ENCODE measurements at places on chromosomes 5 and 9. TPM values are rescaled to one million over a fixed set of nuclear protein-coding genes. Genes with fewer than 3 reads are reported as not detected.
A peak's percentile ranks its signal among the peaks of the same experiment; 100 is the strongest.

DNA sequence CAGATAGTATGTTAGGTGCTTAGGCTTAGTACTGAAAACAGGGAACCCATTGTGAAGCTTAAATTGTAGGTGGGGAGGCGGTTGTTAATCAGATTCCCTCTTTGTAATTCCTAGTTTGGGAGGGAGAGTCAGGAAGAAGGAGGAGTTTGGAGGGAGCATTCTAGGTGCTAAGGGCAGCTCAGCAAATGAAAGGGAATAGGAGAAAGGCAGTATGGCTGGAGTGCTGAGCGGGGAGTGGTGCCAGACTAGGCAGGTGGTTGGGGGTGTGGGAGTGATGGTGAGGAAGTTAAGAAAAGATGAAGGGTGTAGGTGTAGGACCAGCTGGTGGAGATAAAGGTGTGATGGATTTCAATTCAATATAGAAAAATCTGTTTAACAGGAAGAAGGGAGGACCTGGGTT is 11.1 kb upstream of the GARNL3 start:
- H3K27me3 ChIP-seq, result no peaks in the 10 kb centered on the region
- H3K4me1 ChIP-seq, result no peaks in the 10 kb centered on the region
- no peak overlapping the region for H3K27ac ChIP-seq

GRCh38 chr5:117473165-117473564 is 898.5 kb upstream of the SEMA6A start:
- H3K27me3 ChIP-seq, result no peaks in the 10 kb centered on the region
- DNase-seq, result no peak
- H3K4me1 ChIP-seq, result no peaks in the 10 kb centered on the region
- no peak overlapping the region for H3K4me3 ChIP-seq
- H3K36me3 ChIP-seq, result no peaks in the 10 kb centered on the region

DNA sequence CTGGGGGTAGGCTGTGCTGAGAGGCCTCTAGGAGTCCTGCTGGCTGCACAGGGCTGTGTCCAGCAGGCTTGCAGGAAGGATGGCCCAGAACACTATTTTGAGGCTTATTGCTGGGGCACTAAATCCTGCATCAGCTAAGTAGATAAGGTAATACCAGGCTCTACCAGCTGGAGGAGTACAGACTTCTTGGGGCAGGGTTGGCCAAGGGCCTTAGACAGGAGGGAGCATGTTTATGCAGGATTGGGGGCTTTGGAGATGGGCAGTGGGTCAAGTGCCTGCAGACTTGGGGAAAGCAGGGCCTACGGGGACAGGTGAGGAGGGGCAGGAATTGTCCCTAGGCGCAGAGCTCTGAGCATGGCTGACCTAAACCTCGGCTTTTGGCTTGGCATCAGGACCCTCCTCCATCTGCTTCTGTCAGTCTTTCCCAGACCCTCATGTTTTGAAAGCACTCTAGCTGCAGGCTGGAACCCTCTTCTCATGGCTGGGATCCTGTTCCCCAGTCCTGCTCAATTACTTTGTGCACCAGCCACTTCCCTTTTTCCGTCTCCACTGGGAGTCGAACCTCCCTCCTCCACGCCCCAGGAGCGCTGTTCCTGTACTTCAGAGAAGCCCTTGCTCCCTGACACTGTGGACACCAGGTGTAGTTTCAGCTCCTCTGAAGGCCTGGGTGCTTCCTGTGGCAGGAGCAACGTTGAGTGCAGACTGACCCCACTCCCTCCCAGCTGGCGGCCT is 61.0 kb upstream of the SPTLC1 start:
- no peak overlapping the region for H3K4me3 ChIP-seq
- H3K36me3 ChIP-seq, result no peaks in the 10 kb centered on the region
- DNase-seq, result no peak
- no peaks in the 10 kb centered on the region for H3K27me3 ChIP-seq

- H3K27me3 ChIP-seq, result no peaks in the 10 kb centered on the region
- H3K4me3 ChIP-seq, result no peak overlapping the region
- H3K27ac ChIP-seq, result no peak overlapping the region
These were observed 58.0 kb downstream of the ADAMTS16 start for GRCh38 chr5:5198135-5198534.

DNA sequence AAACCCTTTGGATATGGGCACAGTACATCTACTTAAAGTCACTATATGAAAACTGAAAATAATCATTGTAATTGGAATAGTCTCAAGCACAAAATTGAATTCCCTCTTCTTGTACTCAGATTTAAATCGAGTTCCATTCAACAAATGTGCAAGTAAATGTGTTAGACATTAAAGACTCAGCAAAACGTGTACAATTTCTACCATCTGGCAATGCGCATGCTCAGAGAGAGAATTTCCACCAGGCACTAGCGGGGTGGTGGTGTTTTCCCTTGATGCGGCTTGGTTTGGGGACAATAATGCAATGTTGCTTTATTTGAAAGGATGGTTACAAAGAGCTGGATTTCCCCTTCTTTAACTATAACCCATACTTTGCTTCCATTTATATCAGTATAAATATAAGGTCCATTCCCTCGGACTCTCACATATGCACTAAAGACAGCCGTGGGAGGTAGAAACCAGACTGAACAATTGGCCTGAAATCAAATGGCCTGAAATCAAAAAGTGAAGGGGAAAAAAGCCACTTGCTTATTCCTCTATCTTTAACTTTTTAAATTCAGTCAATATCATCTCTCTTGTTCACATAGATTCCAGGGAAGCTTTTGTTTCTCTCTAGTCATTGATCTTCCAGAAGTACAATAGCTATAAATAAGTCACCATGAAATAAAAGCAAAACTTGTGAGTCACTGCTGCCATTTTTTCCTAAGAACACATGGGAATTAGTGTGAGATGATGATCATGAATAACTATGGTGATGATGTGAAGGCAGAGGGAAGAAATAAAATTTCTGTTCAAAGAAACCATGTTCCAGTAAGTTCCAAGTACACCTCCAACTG is 59.2 kb downstream of the ADAMTS12 start:
- no peaks in the 10 kb centered on the region for H3K36me3 ChIP-seq
- no peak for DNase-seq
- no peaks in the 10 kb centered on the region for H3K4me1 ChIP-seq

CYSRT1 gene
- 0.33 TPM for total RNA-seq

GRCh38 chr9:89534515-89535287 is 36.8 kb upstream of the SEMA4D start:
- no peaks in the 10 kb centered on the region for H3K36me3 ChIP-seq
- peaks cover 97% of the 10 kb centered on the region for H3K4me1 ChIP-seq
- no peaks in the 10 kb centered on the region for H3K27me3 ChIP-seq
- H3K27ac ChIP-seq, result peak overlapping the region; percentile 72
- H3K4me3 ChIP-seq, result no peak overlapping the region
- no peak for DNase-seq

DNA sequence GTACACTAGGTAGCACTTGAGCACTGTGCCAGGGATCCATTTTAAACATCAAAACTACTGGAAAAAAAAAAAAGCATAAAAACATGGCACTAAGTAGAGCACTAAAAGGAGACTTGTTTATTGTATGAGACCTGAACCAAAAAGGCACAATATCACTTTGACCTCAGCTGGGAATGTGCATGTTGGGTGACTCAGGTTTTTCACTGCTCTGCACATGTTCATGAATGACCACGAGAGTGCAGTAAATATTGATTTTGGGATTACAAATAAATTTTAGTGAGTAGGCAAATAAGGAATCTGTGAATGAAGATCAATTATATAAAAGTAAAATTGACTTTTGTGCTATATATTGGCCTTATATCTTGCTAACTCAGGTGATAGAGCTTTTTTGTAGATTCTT is 11.8 kb downstream of the RMI1 start:
- H3K4me1 ChIP-seq, result peaks cover 4% of the 10 kb centered on the region
- H3K27ac ChIP-seq, result no peak overlapping the region
- peaks cover 2% of the 10 kb centered on the region for H3K36me3 ChIP-seq
- no peak overlapping the region for H3K4me3 ChIP-seq

GRCh38 chr5:142202282-142202681 is 93.7 kb downstream of the NDFIP1 start:
- no peak overlapping the region for H3K27ac ChIP-seq
- no peaks in the 10 kb centered on the region for H3K27me3 ChIP-seq
- H3K4me3 ChIP-seq, result no peak overlapping the region
- H3K4me1 ChIP-seq, result no peaks in the 10 kb centered on the region
- DNase-seq, result no peak

SUB1 gene
- total RNA-seq, result 344 TPM

GRCh38 chr9:109381011-109381729 is 60.3 kb upstream of the EPB41L4B start:
- H3K4me1 ChIP-seq, result no peaks in the 10 kb centered on the region
- DNase-seq, result no peak
- no peak overlapping the region for H3K27ac ChIP-seq

GRCh38 chr5:81800797-81801196 is 49.9 kb upstream of the SSBP2 start:
- no peak overlapping the region for H3K4me3 ChIP-seq
- no peak for DNase-seq
- no peaks in the 10 kb centered on the region for H3K4me1 ChIP-seq
- no peaks in the 10 kb centered on the region for H3K36me3 ChIP-seq

STXBP1 gene
- 3.4 TPM for total RNA-seq

CATSPER3 gene
- not detected for total RNA-seq

WNK2 gene
- 0.19 TPM for total RNA-seq

- H3K4me3 ChIP-seq, result no peak overlapping the region
- peaks cover 37% of the 10 kb centered on the region for H3K36me3 ChIP-seq
These were observed 75.5 kb downstream of the SEMA4D start for GRCh38 chr9:89422151-89422975.

- H3K36me3 ChIP-seq, result peaks cover 22% of the 10 kb centered on the region
- no peak overlapping the region for H3K4me3 ChIP-seq
- no peaks in the 10 kb centered on the region for H3K27me3 ChIP-seq
- H3K4me1 ChIP-seq, result no peaks in the 10 kb centered on the region
- DNase-seq, result no peak
- no peak overlapping the region for H3K27ac ChIP-seq
These were observed 42.0 kb downstream of the ACO1 start for GRCh38 chr9:32426278-32426939.

DNA sequence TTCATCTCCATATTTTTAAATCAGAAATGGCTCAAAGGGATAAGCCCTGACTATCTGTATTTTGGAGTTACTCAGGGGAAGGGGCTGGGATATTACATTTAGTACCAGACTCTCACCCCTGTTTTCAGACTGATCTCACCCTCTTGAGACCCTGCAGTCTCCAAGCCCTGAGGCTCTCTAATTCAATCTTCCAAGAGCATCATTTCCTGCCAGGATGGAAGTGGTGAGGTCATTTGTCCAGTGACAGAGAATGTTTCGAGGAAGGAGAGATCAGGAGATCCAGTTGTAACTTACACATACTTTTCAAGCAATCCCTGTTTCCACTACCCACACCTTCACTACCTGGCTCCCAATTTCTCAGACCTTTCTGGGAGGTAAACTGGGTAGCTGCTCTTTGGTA is 295.5 kb upstream of the EFNA5 start:
- H3K4me3 ChIP-seq, result no peak overlapping the region
- DNase-seq, result no peak
- no peaks in the 10 kb centered on the region for H3K4me1 ChIP-seq
- no peaks in the 10 kb centered on the region for H3K27me3 ChIP-seq

DNA sequence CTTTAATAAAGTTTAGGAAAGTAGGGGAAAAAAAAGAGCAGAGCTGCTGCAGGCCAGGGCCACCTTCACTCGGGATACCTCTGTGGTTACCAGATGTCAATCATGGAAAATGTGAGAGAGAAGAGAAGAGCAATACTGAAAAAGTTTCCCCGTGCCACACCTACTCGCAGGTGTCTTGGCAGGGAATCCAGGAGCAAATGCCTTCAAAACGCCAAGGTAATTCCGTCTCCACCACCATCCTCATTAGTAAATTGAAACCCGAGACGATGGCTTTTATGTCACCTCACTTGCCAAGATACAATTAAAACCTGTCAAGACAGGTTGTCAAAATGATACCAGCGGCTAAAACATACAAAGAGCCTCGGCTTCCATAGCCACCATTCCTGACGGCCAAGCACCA is 49.7 kb downstream of the FAM81B start:
- H3K36me3 ChIP-seq, result no peaks in the 10 kb centered on the region
- no peak overlapping the region for H3K4me3 ChIP-seq

ADAMTSL1 gene
- not detected for total RNA-seq

PRUNE2 gene
- total RNA-seq, result not detected

DNA sequence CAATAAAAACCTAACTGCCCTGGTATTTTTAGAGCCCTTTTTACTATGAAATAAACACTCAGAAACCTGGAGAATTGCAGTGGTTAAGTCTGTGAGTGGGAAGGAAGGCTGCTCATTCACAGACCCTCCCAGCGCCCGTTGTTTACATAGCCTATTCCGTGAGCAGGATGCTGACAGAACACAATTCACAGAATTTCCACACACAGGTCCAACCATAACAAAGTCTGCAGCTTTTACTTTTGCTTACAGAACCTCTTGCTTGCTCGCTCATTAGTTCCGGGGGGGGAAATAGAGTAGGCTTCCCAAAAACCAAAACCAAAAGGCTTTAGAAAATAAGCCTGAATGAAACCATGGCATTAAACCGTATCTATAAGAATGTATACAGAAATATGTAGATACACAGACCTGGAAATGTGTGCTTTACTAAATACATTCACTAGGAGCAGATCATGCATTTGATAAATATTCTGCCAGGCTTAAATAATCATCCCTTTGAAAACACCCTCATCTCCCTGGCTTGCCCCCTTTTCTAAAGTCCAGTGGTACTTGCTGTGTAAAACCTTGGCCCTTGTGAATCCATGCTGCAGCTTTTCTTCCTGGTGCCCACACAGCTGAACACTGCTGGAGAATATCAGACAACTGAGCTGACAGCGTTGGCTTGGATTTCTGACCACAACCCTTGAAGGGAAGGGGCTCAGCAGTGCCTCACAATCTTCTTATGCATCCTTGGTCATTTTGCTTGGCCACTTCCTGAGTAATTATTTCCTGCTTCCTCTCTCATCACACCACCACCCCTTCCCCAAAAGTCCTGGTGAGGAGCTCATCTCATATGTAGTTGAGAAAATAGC is 128.0 kb downstream of the FANCC start:
- H3K36me3 ChIP-seq, result no peaks in the 10 kb centered on the region
- no peak for DNase-seq
- no peak overlapping the region for H3K27ac ChIP-seq
- H3K4me3 ChIP-seq, result no peak overlapping the region
- no peaks in the 10 kb centered on the region for H3K27me3 ChIP-seq

DNA sequence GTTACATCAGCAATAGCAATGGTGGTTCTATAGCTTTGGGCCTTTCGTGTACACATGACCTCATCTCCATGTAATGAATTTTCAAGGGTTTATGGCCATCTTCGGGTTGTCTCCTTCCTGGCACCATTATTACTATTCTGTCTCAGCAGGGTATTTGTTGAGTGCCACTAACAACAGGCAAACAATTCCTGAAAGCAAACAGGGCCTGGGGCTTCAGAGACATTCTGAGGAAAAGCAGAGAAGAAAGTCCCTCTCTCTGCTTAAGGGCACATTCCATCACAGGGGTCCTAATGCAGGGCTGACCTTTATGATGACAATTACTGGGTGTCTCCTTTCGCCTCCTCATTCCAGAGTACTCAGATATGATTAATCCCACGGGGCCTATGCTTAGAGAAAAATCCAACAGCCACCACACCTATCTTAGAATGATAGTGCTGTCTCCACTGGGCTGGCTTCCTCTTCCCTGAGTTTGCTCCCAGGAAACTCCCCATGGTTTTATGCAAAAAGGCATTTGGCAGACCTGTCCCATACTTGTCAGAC is 540.2 kb upstream of the ZNF462 start:
- no peaks in the 10 kb centered on the region for H3K27me3 ChIP-seq
- no peak for DNase-seq
- no peaks in the 10 kb centered on the region for H3K4me1 ChIP-seq
- no peak overlapping the region for H3K4me3 ChIP-seq

HRH2 gene
- 2.9 TPM for total RNA-seq

GRCh38 chr5:124161266-124161665 is 585.2 kb downstream of the ZNF608 start:
- H3K27me3 ChIP-seq, result no peaks in the 10 kb centered on the region
- no peaks in the 10 kb centered on the region for H3K4me1 ChIP-seq
- DNase-seq, result no peak
- H3K4me3 ChIP-seq, result no peak overlapping the region
- H3K27ac ChIP-seq, result no peak overlapping the region
- H3K36me3 ChIP-seq, result no peaks in the 10 kb centered on the region

GMCL2 gene
- not detected for total RNA-seq

Measured in CD4-positive, alpha-beta T cell (primary cell).